MV-4-11 (cell line): ENCODE measurements at places on chromosomes 12 and 14.
A peak's percentile ranks its signal among the peaks of the same experiment; 100 is the strongest.

DNA sequence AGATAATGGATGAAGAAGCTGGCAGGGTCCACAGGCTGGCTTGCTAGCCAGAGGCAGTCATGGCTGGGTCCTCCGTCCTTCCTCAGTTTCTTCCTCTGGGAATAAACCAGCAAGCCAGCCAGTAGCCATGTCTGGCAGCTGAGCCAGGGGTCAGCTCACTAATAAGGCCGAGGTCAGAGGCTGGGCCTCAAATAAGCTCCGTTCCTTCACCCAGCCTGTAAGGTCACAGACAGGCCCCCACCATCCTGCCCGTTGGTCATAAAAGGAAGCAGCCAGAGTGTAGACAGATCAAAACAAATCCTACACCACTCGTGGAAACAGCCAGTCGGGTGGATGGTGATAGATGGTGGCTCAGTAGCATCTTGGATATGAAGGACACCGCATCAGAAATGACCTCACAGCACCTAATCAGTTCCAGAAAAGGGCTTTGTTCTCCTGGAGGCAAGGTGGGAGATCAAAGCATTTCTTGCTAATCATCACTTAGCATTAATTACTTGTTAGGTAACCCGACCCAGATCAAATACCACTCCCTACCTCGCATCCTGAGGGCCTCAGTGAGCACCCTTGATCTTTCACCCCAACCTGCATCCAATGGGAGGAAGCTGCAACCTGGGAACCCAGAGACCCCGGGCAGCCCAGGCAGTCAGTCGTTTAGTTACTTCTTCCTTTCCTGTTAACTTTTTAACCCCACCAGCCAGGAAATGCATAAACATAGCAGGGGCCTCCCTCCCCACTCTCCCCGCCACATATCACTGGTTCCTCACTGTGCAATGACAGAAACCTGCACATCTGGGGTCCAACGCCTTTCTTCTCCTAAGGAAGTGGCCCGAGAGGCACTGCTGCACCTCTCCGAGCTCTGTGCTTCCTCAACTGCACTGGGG, 90.2 kb downstream of the KDM2B start:
- peak; percentile 79 for DNase-seq

GRCh38 chr12:55642669-55643068, 6.0 kb downstream of the OR10P1 start:
- DNase-seq, result peak; percentile 77

GRCh38 chr12:3752096-3752709, 706 bp downstream of the CRACR2A start:
- DNase-seq, result peak; percentile 74

GRCh38 chr14:103499709-103500108, 22.9 kb downstream of the CKB start:
- DNase-seq, result no peak

- DNase-seq, result no peak
These were observed 14.3 kb downstream of the POMT2 start for GRCh38 chr14:77306416-77306815.

DNA sequence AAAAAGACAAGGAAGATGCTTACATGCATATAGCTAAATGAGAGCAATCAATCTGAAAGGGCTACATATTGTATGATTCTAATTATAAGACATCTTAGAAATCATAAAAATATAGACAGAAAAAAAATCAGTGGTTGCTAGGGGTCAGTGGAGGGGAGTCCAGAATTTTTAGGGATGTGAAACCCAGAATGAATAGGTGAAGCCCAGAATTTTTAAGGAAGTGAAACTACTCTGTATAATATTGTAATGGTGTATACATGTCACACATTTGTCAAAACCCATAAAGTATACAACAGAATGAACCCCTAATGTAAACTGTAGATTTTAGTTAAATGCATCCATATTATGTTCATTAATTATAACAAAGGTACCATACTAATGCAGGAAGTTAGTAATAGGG, 713.2 kb downstream of the FLRT2 start:
- DNase-seq, result peak; percentile 83

DNA sequence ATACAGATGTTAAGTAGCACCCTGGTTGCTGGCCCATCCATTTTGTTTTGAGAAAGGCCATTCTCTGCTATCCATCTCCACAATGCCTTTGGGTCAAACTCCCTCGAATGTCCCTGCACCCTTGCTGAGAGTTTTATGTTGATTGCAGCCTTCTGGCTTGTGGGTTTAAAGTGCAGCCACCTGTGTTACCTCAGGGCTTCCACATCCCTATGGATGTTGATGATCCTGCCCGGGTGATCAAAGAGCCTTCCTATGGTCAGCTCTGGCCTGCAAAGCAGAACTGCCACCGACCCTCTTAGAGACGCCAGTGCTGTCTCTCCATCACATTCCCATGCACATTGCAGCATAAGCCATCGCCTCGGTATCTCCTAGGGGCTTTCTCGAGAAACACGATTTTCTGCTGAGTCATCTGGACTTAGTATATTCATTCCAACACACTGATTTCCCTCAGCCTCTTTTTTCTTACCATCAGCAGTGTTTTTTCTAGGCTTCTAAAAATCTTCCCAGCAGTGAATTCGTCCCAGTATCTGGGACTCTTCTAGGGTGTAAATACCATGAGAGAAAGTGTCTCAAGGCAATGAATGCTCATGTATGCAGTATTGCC, 585.7 kb upstream of the TMEM132C start:
- DNase-seq, result no peak

DNA sequence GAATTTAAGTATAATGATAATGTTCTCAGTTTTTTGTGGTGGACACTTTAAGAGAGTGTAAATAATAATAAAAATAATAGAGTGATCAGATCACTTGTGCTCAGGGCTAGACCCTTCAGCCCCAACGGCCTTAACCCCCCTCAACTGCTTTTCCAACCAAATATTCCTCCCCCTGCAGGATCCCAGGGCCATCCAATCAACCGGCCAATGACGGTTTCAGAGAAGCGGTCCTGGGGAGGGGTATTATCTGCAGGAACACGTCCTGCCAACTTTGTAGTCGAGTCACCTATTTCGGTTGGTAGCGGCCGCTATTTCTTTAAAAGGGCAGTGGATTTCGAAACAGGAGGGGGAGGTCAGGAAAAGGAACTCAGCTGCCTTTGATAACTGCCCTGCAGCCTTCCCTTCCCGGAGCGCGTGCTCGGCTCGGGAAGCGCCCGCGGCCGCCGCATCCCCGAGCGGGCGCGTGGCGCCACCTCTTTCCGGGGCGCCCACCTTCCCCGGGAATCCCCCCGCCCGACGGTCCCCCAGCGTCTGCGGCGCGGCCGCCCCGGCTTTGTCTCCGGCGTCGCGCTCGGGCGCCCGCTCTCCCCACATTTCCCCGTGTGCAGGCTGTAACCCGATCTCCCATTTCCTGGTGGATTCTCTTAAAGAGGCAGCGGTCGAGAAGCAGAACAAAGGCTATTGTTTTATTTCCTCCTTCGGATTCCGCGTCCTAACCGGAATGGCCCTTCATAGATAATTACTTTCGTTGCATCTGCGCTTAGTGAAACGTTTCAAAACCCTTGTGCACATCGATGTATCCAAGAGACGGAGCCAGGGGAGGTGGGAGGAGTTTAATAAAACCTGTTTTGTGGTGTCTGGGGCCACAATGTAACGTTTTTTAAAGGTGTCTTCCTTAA, 711 bp upstream of the ETV6 start:
- peak; percentile 91 for DNase-seq

- no peak for DNase-seq
These were observed 675.6 kb upstream of the MDGA2 start for GRCh38 chr14:48350971-48351370.

DNA sequence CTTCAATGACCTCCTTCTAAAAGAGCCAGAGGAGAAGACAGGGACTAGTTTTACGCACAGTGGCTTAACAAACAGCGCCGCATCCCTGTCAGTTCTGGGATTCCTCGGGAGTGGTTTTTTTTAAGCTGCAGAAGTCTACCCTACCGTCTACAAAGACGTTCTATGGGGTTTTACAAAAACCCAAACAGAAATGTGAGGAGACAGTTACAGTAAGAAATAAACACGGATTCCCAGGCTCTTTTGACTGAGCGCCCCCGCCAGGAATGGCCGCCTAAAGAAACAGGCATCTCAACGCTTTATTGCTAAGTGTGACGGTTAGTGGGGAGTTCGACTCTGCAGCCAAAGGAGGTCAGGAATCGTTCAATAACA, 484 bp downstream of the ALKBH1 start:
- DNase-seq, result peak; percentile 25

DNA sequence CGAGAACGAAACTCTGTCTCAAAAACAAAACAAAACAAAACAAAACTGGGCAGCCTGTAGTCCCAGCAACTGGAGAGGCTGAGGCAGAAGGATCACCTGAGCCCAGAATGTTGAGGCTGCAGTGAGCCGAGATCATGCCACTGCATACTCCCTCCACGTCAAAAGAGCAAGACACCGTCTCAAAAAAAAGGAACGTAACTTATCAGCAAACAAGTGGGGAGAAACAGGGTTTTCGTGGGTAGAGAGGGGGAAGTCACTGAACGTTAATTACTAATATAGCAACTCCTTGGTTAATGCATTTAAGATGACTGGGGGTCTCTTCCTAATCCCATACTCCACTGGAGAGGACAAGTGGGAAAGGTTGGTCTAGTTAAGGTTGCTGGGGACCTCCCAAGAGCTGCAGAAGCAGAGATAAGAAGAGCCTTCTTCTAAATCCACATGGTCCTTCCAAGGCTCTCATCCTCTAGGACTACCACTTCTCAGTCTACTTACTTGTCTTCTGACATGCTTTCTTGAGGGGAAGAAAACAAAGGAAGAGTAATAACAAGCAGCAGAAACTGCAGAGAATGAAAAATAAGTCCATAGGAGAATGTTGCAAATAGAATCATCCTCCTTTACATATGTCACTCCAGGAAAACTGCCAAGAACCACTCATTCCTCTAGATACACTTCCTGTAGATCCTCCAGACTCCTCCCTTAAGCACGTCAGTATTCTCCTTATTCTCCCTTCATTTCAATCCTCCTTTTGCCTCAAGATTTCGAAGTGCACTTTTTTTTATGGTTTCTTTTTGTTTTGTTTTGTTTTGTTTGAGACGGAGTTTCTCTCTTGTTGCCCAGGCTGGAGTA, 5.8 kb downstream of the NUMB start:
- peak; percentile 44 for DNase-seq

GRCh38 chr14:51562816-51563215, 88.9 kb upstream of the FRMD6 start:
- DNase-seq, result no peak

DNA sequence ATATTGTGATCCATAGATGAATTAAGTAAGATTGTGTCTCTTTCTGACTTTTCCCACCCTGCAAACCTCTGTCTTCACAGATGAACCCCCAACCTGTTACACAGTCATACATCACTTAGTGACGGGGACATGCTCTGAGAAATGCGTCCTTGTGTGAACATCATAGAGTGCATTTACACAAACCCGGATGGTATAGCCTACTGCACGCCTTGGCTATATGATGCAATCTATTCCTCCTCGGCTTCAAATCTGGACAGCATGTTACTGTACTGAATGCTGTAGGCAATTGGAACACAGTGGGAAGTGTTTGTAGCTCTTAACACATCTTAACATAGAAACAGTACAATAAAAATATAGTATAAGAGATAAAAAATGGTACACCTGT, 7.4 kb upstream of the TESPA1 start:
- no peak for DNase-seq

GRCh38 chr12:112964915-112965314, 13.4 kb upstream of the OAS2 start:
- no peak for DNase-seq
